GM12878 (cell line): ENCODE measurements at places on chromosomes 5 and 9. TPM values are rescaled to one million over a fixed set of nuclear protein-coding genes. Genes with fewer than 3 reads are reported as not detected.

Gene C7
- 0.82 and 0.90 TPM in 2 replicates for total RNA-seq

Gene PCDHGC5
- total RNA-seq = 0.72 and 0.87 TPM in 2 replicates

Gene ENC1
- total RNA-seq = 46.8 and 53.5 TPM in 2 replicates

Gene PPP2R2B
- not detected in 2 replicates for total RNA-seq

Gene SLC45A2
- not detected in 2 replicates for total RNA-seq

Gene SLC6A7
- total RNA-seq = 0.08 TPM in 1 of 2 replicates, not detected in the other

Gene IL33
- total RNA-seq = not detected in 2 replicates

Gene MYO10
- total RNA-seq = 0.58 and 0.77 TPM in 2 replicates

Gene TMEM252
- total RNA-seq = not detected in 2 replicates

Gene PPP3R2
- not detected in 2 replicates for total RNA-seq

Gene NEURL1B
- total RNA-seq = 0.16 and 0.26 TPM in 2 replicates
